ENCODE measurements at places on chromosomes 2 and 18. TPM values are rescaled to one million over a fixed set of nuclear protein-coding genes. Genes with fewer than 3 reads are reported as not detected.

- no peak for DNase-seq
Measured at GRCh38 chr2:179669196-179669595, 192.2 kb downstream of the ZNF385B start.

DNA sequence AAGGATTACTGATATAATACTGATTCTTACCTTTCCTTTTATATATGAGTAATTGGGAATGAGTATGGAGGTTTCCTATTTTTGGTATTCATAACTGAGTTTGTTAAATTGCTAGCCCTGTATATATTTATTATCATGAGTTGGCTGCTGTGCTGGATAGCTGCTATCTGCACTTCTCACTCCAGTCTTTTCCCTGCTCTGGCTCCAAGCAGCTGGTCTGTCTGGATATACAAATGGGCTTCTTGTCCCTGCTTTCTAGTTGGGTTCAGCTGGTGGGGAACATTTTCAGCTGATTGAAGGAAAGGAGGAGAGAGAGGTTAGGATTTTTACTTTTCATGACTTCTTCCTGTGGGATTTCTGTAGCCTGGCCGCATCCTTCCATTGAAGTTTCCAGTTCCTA lies 41.2 kb downstream of the AGFG1 start:
- no peak for DNase-seq

- DNase-seq = no peak
Measured at GRCh38 chr2:236057375-236057774, 110.8 kb downstream of the GBX2 start.

- DNase-seq = no peak
Measured at GRCh38 chr2:149040451-149040850, 2.0 kb downstream of the LYPD6B start.

GRCh38 chr2:64769392-64770044 lies 115.8 kb upstream of the SERTAD2 start:
- no peak for DNase-seq

DNA sequence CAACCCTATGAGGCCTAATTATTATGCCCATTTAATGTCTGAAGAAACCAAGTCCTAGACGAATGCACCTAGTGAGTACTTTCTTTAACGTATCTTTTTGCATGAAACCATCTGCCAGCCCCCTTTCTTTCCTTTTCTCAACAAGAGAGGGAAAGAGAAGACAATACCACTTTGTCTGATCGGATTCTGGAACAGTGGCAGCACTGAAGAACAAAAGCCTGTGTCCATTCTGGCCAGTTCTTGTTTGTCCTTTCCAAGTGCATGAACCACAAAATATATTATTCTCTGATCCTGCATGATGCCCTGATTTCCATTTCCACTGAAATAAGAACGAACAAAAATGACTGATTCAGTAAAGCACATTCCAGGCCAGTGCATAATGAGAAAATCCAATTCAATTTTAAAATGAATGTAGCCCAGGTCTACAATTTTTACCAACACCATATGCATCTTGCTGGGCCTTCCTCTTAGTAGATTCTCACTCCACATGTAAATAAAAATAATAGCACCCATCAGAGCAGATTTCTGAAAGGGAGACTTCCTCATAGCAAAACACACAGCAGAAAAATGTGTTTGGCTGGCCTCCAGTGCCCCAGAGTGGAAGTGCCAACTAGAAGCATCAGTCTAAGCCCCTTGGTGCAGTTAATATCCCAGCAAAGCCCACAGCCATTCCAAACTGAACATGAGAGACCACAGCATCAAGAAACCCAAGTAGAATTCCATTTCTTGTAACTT lies 422.6 kb upstream of the ID2 start:
- DNase-seq = no peak

DNA sequence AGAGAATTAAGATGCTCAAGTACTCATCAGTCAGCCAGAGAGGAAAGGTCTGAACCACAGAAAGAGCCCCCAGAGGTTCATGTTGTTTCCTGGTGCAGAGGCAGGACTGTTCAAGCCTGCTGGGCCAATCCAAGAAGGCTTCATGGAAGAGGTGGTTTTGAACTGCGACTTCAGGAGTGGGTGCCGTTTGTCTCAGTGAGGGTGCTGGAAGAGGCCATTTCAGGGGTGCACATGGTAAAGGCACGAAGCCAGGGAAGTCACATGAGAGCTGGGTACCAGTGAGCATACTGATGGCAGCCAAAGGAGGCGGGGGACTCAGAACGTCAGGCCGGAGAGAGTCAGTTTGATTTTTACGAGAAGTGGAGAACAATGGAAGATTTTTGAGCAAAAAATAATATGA lies 55.5 kb downstream of the EMILIN2 start:
- DNase-seq = no peak

DNA sequence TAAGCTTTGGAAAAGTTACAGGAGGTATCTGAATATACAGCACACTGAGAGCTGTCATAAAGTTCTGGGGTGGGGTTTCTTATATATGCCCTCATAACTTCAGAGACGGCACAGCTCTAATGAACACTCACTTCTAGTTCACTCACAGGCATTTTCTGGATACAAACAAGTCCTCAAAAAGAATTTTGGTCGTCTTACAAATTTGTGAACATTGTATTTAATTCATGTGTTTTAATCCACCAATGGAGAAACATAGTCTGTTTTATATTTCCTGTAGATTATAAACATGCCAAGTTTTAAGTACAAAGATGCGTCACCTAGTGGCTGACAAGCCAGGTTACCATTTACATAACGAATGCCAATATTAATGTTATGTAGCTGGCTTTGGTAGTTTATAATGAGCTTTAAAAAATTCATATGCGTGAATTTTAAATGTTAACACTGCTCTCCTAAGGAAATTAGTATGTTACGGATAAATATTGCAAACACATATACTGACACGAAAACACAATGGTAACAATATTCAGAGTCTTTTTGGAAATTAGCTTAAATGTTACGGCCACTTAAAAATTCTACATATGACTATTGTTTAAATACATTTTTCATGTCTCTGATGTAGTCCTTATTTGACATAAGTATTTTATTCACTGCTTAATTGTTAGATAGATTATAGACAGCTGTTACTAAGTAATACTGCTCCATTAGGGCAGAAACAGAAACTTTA lies 2.5 kb downstream of the COL3A1 start:
- no peak for DNase-seq

GRCh38 chr18:76554547-76555222 lies 59.6 kb upstream of the ZNF516 start:
- DNase-seq = no peak

DNA sequence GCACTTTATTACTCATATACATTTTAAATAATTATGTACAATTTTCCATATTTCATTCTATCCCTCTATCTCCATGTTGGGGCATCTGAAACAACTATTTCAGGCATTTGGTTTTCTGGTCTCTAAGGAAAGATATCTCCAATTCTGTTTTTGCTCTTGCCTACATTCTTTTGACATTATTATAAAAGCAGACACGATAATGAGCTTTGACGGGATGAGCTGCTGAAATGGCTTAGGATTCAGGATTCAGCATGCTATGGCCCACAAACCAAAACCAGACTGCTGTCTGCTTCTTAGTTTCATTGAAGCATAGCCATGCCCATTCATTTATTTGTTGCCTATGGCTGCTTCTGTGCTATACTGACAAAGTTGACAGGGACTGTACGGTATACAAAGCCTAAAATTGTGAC lies 42.7 kb upstream of the GLS start:
- no peak for DNase-seq

The SNORC gene
- 0.26 TPM for total RNA-seq

The FNDC4 gene
- 47.0 TPM for total RNA-seq

The OSR1 gene
- not detected for total RNA-seq

The TXNDC2 gene
- total RNA-seq = under 0.01 TPM

Measured in pulmonary artery endothelial cell (primary cell).